Effector CD4-positive, alpha-beta T cell (primary cell): ENCODE measurements at places on chromosomes 7 and 10.

GRCh38 chr10:117757086-117757720 is 214.7 kb downstream of the EMX2 start:
- DNase-seq, result no peak

DNA sequence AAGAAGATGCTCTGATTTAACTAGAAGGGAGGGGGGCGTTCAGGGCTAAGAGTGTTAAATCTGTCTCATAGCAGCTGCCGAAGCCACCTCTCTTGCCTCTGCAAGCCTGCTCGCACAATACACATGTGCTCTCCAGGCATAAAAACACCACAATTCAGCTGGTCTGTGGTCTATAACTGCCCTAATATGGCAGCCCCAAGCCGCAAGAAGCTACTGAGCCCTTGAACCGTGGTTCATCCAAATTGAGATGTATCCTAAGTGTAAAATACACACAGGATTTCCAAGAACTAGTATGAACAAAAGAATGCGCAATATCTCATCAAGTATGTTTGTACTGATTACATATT is 70.8 kb upstream of the FGFR2 start:
- no peak for DNase-seq

DNA sequence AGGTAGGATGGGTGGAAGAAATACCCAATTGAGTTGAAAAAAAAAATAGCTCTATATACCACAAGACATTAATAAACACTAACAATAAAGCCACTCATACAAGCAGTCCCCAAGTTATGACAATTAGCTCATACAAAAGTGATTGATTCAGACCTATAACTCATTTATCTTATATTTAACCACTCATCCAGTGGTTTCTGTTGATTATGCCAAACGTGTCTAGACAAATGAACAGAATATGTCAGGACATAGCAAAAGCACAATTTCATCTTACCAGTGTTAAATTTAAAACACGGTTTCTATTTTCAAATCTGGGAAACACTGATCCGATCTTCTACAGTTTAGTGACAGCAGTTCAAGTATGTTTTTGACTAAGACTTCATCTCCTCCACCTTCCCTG is 17.0 kb downstream of the ABI1 start:
- no peak for DNase-seq

DNA sequence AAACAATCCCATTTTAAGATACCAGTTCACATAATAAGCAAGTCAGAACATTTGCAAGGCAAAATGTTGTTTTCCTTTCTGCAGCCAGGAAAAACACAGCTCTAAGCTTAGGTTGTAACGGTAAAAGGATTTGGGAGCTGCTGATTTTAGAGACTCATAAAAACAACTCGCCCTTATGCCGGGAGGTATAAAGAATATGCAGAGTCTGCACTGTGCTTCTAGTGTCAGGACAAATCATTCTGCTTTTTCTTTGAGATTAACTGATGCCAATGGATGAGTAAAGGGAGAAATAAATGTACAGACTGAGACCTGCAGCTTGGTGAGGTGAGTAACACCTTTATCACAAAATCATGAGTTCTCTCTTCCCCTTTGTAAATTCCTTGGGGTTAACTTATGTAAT is 2.0 kb upstream of the SFR1 start:
- DNase-seq, result no peak

GRCh38 chr7:31020652-31021051 is 31.5 kb upstream of the ADCYAP1R1 start:
- DNase-seq, result no peak

GRCh38 chr10:49222170-49222569 is 34.0 kb upstream of the TMEM273 start:
- DNase-seq, result no peak

- DNase-seq, result no peak
These were observed 49.5 kb upstream of the CACUL1 start for GRCh38 chr10:118804262-118804773.

GRCh38 chr10:86362129-86362527 is 4.5 kb downstream of the GRID1 start:
- DNase-seq, result no peak

- DNase-seq, result no peak
These were observed 81.6 kb upstream of the LRRC4 start for GRCh38 chr7:128112781-128113221.

DNA sequence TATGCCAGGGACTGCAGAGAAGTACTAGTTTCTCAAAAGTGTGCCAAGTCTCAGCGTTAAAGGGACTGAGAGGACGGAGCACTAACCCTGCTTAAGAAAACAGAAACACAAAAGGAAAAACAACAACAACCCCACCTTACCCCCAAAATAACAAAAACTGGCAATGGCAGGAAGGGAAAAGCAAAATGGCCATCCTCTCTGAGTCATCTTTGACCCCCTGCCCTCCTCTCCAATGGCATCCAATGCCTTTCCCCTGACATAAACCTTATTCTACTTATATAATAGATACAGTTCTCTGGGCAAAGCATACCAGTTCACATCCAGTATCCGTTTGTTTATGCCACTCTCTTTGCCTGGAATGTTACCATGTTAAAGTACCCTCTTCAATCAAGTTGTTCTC is 1.6 kb downstream of the POLR1F start:
- DNase-seq, result no peak

- no peak for DNase-seq
These were observed 57.4 kb downstream of the SPOCK2 start for GRCh38 chr10:72030762-72031543.

DNA sequence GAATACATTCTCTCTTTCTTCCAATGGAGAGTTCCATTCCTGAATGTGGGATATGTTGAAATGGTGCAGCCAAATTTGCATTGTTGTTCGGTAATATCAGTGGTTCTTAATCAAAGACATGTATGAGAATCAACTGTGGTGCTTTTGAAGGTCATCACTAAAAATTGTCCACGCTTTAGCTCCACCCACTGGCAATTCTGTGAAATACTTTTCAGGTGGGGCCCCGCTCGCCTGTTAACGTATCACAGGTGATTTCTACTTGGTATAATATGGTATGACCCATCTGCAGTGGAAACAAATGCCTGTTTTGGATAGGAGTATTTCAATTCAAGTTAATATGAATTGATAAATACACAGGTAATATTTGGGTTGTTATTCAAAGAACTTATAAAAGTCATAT is 178.4 kb downstream of the NSUN6 start:
- no peak for DNase-seq
